ENCODE measurements at places on chromosomes 7 and 10. TPM values are rescaled to one million over a fixed set of nuclear protein-coding genes. Genes with fewer than 3 reads are reported as not detected.

DNA sequence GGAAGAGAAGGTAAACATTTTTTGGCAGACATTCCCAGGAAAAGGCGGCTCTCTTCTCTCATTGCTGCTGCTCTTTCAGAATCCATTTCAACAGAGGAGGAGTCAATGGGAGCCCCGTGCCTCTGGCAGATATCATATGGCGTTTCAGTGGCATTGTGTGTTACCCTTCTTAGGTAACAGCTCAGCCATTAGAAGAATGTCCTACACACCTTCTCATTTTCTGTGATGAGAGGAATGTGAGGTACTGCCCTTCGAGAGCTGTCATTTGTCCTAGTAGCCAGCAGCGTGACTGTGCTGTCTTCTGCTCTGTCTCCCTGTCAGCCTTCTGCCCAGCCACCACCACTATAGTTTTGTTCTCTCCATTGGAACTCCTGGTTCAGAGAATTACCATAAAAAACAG is 102.4 kb downstream of the EGFR start:
- DNase-seq = no peak

GRCh38 chr10:73953665-73954064 is 42.7 kb downstream of the PLAU start:
- DNase-seq = no peak

The LIPF gene
- not detected for total RNA-seq

- DNase-seq = no peak
These were observed 95.4 kb upstream of the KLF14 start for GRCh38 chr7:130829415-130829814.

The CYP17A1 gene
- total RNA-seq = 0.44 TPM

- no peak for DNase-seq
These were observed 71.0 kb upstream of the GTF2I start for GRCh38 chr7:74586258-74587175.

DNA sequence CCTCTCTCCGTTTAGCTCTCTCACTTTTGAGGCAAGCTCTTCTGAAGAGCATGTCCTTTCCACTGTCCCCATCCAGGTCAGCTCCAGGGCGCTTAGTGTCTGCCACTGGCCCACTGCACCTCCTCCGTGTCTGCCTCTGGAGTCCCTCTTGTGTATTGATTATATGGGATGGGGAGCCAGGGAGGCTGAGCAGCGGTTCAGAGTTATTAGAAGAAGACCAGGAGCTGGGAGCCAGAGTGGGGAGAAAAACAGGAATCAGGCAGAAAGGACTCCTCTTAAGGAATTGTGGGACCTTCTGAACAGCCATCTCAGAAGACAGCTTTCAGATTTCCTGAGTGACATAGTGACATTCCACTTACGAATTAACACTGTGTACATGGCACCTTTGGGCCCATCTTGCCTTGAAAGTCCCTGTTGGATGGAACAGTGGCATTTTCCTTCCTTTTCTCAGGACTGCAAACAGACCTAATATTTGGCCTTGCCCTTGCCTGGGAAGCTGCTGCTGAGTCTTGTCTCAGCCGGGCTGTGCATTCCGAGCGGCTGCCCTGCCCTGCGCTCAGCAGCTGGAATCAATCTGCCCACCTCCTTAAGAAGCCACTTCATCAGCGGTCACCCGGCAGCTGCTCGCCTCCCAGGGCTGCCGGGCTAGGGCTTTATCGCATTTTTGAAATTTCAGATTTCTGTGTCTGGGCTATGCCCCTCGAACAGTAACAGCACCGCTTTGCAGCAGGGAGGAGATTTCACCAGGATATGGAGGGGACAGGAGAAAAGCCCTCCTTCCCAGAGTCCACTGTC is 81.1 kb upstream of the PRKG1 start:
- DNase-seq = no peak

The NKX1-2 gene
- 0.79 TPM for total RNA-seq

- no peak for DNase-seq
These were observed 829 bp upstream of the RPA3 start for GRCh38 chr7:7719236-7719635.

- DNase-seq = no peak
These were observed 69.8 kb upstream of the INSIG1 start for GRCh38 chr7:155227788-155228458.

DNA sequence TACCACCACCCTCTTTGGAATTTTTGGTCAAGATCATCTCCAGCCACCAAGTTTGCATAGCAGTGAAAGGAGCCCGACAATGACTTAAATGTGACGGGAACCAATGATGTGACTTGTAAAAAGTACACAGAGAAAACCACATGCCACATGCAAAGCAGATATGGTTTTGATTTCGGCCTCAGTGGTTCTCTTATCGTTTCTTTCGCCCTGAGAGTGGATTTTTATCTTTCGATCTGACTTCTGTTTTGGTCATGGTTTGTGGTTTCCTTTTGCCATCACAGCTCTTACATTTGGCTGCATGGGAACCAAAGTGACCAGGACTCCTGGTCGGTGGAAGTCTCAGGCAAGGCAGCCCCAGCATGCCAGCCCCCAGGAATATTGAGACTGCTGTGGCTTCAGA is 31.5 kb downstream of the TCF7L2 start:
- DNase-seq = no peak

DNA sequence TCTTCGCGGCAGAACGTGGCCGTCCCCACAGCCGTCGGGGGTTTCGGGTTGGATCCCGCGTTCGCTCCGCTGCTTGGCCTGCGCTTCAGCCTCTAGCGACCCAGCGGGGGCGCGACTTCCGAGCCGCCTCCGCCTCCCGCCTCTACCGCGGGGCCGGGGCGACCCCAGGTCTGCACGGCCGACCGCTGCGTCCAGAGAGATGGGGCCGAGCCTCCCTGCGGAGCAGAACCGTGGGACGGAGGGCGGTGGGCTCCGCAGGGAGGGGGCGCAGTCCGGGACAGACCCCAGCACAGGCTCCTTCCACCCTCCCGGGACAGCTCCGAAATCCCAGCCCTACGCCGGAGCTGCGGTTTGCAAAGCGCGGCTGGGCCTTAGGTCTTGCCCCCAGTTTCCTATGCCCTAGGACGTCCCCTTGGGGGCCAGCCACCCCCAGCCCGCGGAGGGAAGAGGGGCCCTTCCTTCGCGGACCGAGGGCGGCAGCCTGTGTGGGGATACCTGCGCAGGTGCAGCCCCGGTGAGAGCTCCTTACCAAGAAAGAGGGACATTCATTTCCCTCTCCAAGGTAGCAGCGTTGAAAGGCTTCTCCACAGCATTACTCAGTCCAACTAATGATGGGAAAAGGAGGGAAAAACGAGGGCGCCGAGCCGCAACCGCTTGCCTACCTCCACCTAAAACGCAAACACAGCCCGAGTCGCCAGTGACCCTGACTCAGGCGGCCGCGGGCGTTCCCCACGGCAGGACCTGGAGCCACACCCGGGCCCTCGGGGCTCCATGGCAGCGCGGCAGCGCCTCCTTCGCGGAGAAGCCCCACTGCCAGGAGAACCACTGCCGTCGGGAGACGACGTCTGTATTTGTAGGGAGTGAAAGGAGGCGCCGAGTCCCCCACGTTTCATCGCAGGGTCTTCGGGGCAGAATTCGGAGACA is 115.7 kb downstream of the BMS1 start:
- DNase-seq = no peak

GRCh38 chr10:74888962-74889661 is 62.7 kb downstream of the KAT6B start:
- DNase-seq = no peak

GRCh38 chr7:22598318-22598920 is 98.4 kb upstream of the STEAP1B start:
- DNase-seq = no peak

The PRSS37 gene
- not detected for total RNA-seq

- no peak for DNase-seq
These were observed 25.1 kb downstream of the NRCAM start for GRCh38 chr7:108431099-108431498.

DNA sequence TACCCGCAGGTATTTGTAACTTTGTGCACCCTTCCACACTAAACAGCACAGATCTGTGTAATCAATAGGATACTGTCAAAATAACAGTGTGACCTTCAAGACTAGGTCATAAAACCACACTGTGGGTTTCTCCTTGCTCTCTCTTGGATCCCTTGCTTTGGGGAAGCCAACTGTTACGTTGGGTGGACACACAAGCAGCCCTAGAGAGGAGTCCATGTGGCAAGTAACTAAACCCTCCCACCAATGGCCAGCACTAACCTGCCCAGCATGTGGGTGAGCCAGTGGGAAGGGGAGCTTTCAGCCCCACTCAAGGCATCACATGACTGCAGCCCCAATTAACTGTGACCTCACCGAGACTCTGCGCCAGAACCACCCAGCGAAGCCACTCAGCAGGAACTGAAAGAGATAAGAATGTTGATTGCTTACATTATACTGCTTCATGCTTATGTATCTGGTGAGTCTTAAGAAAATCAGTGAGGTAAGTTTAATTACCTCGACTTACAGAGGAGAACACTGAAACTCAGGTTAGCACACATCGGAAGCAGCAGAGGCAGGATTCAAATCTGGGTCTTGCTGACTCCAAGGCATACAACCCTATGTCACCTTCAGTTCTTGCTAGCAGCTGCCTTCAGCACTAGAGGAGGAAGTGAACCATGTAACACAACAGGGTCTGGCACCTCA is 9.4 kb upstream of the ZC3HAV1 start:
- DNase-seq = no peak

The MYL10 gene
- not detected for total RNA-seq

GRCh38 chr10:16612115-16612980 is 90.7 kb upstream of the C1QL3 start:
- DNase-seq = peak; percentile 29

DNA sequence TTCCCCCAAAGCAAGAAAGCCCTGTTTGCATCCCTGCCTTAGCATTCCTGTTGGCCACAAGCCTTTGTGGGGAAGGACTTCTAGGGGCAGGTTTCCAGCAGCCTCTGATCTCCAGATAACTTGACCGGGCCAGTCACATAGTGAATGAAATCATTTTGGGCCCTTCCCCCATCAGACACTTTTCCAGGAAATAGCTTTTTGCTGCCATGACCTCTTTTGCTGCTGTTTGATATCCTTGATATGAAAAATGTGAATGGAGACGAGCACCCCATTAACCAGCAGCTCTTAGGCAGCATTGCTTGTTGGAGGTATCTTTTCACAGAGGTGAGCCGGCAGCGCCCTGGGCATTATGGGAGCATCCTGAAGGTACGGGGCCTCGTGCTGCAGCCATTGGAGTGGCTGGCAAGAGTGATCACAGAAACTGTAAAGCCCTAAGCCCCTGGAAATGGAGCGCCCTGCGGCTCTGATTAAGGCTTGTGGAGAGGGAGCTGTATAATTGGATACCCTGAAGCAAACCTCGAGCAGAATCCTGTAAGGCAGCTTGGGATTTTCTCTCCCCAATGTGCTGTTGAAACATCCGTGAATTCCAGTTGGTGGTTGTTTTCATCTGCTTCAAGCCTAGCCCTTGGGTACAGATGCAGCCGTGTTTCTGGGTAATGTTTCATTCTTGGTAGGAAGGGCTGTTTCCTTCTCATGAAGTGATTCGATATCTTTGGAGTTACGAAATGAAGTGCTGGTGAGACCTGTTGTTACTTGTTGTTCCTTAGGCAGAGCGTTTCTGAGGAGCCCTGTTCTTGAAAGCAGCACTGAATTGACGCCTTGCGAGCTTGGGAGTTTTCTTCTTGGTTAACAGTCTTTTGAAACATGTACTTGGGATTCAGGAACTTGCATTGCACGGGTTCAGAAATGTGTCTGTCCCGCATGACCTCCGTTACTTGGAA is 179.0 kb downstream of the PTEN start:
- no peak for DNase-seq

The CAMK2G gene
- 97.6 TPM for total RNA-seq

DNA sequence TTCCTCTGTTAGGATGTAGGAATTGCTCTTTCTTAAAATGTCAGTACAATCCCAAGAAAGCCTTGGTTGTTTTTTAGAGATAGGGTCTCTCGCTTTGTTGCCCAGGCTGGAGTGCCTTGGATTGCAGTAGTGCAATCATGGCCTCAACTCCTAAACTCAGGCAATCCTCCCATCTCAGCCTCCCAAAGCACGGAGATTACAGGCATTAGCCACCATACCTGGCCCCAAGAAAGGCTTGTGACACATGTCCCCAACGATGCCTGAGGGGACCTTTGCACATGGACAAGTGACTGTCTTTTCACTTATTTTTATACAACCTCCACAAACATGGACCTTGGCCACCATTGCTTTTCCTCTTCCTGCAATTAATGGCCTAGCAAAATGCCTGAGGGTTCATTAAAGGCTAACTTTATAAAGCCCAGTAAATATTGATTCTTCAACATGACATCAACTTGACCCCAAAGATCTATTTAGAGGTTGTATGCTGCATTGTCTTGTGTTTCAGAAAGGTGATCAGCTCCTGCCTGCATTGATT is 10.0 kb upstream of the SPOCK2 start:
- no peak for DNase-seq

DNA sequence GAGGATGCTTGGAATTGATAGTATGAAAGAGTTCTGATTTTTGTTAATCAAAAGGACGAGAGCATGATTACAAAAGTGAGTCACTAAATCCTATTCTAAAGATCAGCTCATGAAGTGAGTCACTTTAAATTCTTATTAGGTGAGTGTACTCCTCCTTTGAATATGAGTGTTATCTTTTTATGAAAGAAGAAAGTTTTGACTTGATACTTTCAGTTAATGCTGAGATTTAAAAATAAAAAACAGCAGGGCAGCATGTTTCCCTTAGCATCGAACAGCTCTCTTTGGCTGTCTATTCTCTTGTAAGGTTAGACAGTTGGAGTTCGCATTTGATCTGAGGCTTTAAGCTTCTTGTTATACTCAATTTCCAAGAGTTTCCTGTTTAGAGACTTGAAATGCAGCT is 222.0 kb downstream of the TWIST1 start:
- no peak for DNase-seq

The SVIL gene
- total RNA-seq = 119 TPM

GRCh38 chr10:21030091-21030490 is 133.0 kb upstream of the NEBL start:
- no peak for DNase-seq

The SEMA3A gene
- 27.4 TPM for total RNA-seq

- no peak for DNase-seq
These were observed 59.2 kb upstream of the KCNIP2 start for GRCh38 chr10:101902820-101903145.

DNA sequence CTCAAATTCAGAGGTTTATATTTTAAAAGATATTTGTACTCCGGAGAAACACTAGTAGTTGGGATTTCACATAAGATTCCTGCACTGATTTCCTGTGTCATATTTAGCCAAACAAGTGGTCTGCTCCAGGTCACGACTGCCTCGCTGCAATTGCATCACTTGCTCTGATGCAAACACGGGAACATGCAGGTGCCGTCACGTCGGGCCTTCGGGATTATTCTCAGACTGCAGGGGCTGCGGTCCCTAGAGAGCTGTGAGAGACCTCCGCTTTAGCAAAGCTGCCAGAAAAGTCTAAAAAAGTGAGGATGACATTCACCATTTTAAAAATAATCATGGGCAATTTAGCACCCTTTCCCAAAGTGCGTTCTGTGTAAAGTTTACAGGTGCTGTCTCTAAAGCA is 93.5 kb upstream of the DDC start:
- DNase-seq = no peak

GRCh38 chr7:137977173-137977572 is 24.7 kb downstream of the CREB3L2 start:
- DNase-seq = no peak
